ENCODE measurements at places on chromosomes 12 and 14.
A peak's percentile ranks its signal among the peaks of the same experiment; 100 is the strongest.

DNA sequence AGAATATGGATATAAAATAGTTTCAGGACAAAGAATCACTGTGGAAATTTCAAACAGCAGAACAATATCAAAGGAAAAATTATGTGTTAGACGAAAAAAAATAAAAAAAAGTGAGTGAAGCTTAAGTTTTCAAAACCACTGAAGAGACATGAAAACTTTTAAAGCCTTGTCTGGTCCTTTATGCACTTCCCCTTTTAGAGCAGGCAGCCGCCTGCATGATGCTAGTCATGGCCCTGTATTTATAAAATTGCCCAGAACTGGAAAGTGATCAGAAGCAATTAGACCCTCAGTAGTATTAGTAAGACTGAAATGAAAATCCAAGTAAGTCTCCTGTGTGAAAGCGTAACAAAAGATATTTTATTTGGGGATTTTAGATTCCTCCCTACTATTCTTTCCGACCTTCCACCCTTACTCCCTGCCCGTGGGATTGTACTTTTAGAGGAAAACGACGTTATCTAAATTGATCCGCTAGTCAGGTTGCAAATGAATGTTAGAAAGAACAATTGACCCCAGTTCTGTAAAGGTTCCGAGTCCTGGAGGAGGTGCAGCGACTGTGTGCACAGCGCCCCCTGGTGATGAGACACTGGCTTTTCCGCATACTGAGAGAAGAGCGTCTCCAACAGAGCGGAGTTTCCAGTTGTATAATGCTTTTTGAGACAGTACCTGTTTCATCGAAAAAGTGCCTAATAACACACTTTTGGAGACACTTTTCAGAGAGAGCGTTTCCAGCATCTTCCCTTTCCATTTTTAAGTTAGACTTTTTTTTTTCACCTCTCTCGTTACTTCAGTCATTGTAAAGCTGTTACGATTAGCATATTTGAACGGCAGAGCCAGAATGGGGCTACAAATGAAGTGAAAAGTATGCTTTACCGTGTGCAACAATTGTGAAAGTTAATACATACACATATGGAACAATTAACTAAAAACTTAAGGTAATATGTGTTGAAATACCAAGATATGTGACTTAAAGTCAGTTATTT lies 12.4 kb downstream of the MGST1 start:
- peak; percentile 43 for DNase-seq

GRCh38 chr12:88450136-88450535 lies 130.1 kb downstream of the KITLG start:
- no peak for DNase-seq

- no peak for DNase-seq
Measured at GRCh38 chr14:68606176-68606575, 186.7 kb downstream of the ZFP36L1 start.

- DNase-seq, result peak; percentile 14
Measured at GRCh38 chr12:59425798-59426197, 170.0 kb upstream of the SLC16A7 start.

DNA sequence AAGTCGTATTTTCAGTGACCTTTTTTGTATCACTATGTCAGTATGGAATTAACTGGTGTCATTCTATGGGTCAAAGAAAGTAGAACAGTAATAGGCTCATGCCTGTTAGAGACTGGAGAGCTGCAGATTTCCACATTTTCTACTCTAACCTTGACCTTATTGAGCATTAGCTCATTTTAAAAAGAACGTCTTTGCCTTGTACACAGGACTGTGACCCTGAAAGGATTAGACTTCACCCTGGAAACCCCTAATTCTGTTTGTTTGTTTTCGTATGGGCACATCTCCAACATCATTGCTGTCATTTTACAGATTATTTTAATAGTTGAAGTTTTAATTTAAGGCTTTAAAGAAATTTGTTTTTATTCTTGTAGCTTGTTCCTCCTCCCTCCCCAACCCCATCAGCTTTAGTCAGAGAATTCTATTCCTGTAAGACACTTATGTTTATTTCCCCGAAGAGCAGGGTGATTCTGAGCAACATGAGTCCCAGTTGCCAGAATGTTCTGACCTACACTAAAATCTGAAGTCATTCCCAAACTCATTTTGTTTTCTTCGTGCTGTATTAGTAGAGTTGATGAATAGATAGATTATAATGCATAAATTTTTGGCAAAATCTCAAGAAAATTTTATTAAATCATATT lies 451.3 kb downstream of the FOXG1 start:
- DNase-seq, result no peak

- no peak for DNase-seq
Measured at GRCh38 chr14:102728501-102728900, 48.7 kb upstream of the TRAF3 start.

DNA sequence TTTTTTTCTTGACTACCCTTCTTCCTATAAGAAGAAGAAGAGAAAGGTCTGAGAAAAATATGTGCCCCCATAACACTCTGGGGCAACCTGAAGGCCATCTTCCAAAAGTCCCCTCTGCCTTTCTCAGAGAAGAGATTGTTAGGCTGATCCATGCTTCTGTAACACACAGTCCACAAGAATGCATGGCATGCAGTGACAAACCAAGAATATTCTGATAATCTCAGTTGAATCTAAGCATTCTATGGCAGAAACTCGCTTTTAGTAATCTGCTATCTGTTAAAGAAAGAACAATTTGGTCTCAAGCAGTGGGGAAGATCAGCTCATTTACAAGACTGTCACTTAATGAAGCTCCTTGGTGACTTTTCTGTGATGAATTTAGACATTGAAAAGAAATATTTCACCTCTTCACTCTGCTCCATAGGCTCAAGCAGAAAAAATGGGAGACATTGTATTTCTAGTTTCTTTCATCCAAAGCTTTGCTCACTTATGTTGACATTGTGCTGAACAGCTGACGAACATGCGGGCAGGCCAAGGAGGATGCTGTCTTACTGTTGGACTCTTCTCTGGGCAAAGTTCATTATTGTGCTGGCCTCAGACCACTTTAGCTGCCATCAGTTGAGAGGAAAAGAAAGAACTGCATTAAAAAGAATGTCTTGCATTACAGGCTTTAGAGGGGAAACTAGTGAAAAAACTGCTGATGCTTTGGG lies 957.1 kb downstream of the DIO2 start:
- no peak for DNase-seq

DNA sequence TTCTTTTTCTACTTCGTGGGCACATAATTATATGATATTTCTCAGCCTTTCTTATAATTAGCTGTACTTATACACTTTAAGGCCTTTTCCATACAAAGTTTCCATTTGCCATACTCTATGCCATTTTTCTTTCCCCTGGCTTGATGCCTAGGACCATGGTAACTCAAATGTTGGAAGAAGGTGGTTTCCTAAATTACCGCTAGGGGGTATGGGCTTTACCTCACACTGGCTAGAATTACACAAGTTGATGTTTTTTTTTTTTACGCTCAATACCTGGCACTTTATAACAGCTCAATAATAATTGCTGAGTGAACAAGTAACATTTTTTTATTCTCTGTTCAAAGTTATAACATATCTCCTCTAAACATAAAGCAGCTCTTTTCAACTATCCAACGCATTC lies 306.8 kb upstream of the LRFN5 start:
- peak; percentile 28 for DNase-seq

DNA sequence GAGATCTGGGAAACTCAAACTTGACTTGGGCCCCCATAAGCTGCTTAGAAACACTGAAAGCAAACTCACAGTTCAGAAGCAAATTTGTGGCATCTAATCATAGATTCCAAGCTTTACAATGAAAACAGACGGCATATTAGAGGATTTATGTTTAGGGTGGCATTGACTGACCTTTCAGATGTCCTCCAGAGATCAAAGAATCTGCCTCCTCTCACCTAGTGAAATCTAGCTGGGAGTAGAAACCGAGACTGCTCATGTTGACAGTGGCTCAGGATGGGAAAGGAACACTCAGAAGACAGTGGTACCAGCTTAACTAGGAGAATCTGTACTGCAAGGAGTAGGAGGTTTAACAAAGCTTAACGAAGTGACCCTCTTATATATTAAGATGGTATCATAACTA lies 345.0 kb downstream of the GXYLT1 start:
- DNase-seq, result no peak

- no peak for DNase-seq
Measured at GRCh38 chr12:118982302-118982701, 961 bp downstream of the SRRM4 start.

DNA sequence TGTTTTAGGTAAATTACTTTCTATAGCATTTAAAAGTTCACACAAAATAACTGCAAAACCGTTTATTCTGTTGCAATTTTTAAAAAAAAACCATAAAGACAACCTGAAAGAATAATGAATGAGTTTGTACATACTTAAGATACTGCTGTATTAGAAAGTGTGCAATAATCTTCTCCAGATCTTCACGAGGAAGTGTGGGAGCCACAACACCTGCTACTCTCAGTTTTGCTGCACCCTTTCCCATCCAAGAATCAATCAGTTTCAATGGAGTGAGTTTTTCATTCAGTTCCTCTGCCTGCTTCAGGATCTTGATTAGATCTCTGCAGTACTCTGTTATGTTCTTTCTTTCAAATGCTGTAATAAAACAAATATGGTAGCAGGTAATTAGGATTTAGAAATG lies 30.1 kb downstream of the RECQL start:
- no peak for DNase-seq

DNA sequence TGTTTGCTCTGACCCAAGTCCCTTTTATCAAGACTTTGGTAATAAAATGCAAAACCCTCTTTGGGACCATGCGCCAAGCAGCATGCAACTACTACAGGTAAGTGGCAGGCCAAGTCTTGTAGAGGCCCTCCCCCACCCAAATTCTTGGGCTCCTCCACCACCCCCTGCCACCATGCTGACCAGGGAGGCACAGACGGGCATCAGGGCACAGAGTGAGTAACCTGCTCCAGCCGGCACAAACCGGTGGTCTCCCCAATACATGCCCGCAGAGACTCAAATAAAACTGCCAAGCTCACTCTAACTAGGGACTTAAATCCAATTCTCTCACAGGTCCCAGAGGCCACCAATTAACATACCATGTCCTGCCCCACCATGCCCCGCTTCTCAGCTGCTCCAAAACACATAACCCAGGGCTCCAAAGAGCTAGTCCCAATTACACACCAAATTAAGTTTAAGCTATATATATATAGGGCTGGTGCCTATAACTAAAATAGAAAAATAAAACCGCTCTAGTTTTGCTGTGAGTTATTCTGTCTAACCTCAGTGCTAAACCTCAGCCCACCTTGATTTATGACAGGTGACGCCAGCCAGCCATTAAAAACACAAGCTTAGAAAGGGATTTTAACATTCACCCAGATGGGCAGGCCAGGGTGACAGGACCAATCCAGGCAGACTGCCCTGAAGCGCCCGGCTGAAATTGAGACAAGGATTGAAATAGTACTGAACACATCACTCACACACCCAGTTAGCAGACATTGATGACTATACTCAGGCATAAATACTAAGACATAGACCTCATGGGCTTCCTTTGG lies 81.0 kb downstream of the CLMN start:
- DNase-seq, result no peak

DNA sequence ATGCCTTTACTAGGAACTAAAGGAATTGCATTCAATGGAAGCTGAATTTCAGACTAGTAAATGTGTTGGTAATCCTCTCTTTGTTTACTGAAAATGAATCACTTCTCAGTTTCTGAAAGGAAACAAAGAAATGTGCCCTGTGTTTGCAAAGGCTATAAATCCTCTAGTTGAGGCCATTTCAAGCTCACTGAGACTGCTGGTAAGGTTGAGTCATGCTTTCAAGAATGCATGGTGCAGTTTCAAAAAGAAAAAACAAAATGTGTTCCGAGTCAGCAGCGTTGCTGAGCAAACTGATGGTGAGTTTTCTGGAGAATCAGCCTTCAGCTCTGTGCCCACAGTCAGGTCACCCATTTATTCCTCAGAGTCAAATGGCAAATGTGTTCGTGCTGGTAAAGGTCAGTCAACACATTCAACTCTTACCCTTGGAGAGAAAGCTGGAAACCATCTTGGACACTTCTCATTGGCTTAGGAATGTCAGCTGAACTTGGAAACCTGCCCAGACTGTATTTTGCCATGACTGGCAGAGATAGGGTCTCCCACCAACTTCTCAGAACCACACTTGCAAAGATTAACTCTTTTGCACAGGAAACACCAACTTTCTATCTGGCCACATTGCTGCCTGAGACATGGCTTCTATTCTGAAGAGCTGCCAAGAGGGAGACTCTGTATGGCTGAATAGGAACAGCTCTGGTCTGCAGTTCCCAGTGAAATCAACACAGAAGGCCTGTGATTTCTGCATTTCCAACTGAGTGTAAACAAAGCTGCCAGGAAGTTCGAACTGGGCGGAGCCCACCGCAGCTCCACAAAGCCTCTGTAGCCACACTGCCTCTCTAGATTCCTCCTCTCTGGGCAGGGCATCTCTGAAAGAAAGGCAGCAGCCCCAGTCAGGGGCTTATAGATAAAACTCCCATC lies 484.4 kb downstream of the ATP23 start:
- DNase-seq, result no peak

DNA sequence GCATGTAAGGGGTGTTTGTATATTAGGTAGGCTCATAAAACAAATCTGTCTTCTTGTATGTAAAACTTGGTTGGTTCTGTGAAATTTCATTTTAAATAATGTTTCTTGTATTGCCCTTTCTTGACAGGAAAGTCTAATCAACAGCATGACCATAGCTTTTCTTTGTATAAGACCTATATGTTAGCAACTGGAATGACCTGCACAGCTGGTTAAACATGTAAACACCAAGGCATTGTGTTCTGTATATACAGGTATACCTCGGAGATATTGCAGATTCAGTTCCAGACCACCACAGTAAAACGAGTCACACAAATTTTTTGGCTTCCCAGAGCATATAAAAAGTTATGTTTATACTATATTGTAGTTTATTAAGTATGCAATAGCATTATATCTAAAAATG lies 183.6 kb downstream of the ERC1 start:
- DNase-seq, result no peak

DNA sequence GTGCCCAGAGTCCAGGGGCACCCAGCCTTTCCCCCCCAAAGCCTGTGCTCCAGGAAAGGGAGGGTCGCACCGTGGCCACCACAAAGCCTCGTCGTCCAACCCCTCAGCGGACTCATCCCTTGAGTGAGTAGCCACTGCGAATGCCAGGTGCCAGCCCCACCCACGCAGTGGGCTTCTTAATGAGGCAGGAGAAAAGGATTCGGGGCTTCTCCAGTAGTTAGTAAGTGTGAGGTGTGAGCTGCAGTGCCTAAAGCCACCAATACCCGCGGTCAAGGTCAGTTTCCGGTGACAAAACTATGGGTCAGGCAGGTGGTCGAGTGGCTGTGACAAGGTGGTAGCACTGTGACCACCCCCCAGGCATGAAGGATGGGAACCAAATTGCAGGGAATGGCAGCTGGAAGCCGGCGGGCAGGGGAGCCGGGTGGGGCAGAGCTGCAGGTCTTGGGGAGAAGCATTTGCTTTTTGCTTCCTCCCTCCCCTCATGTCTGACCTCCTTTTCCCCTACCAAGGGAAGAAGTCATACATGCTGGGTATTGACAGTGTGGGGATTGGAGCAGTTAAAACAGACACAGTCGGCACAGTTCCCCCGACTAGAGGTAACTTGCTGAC lies 8.0 kb downstream of the RAN start:
- DNase-seq, result no peak

GRCh38 chr12:110371408-110372055 lies 32.0 kb downstream of the ANAPC7 start:
- DNase-seq, result peak; percentile 18

- no peak for DNase-seq
Measured at GRCh38 chr14:32421781-32422180, 92.7 kb downstream of the AKAP6 start.

- DNase-seq, result no peak
Measured at GRCh38 chr12:113903381-113903863, 62.7 kb downstream of the RBM19 start.

- no peak for DNase-seq
Measured at GRCh38 chr12:11773889-11774677, 124.6 kb downstream of the ETV6 start.

- DNase-seq, result no peak
Measured at GRCh38 chr12:48803675-48804074, 14.6 kb upstream of the CACNB3 start.

GRCh38 chr12:11906286-11906935 lies 164.3 kb upstream of the BCL2L14 start:
- no peak for DNase-seq
